Stimulated activated CD8-positive, alpha-beta memory T cell treated with anti-CD3 and anti-CD28 coated beads, Interleukin-4, amount 100 ng/mL, for 4 hours (primary cell): ENCODE measurements at places on chromosomes 7 and 10.

- no peak for DNase-seq
These were observed 12.7 kb downstream of the CUL1 start for GRCh38 chr7:148711191-148712102.

DNA sequence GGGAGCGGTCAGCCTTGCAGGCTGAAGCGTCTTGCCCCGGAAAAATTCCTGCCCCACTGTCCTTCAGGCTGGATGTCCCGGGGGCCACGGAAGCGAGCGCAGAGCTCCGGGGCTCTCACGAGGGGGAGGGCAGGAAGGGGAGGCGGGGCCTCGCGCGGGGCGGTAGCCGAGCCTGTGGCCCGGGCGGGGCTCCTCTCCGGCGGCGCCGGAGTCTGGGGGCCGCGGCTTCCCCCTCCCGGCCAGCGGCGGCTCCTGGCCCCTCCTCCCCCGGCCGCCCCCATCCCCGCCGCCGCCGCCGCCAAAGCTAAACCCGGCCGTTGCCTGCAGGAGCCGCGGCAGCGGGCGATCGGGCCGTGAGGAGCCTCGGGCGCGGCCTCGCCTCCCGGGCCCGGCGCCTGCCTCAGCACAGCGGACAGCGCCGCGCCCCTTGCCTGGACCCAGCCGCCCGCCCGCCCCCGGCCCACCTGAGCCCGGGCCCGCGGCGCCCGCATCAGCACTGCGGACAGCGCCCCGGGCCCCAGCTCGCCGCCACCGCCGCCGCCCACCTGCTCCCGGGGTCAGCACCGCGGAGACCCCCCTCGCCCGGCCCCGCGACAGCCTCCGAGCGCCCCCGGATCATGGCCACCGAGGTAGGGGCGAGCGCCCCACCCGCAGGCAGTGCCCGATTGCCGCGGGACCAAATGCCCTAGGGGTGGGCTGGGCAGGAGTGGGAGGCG lies at the start of gene GOLGA7B:
GOLGA7B (plus strand) TSS at position 157 of the 716 bp plus-strand sequence; CDS start at position 618, 461 bp downstream.
- DNase-seq = peak; percentile 26

DNA sequence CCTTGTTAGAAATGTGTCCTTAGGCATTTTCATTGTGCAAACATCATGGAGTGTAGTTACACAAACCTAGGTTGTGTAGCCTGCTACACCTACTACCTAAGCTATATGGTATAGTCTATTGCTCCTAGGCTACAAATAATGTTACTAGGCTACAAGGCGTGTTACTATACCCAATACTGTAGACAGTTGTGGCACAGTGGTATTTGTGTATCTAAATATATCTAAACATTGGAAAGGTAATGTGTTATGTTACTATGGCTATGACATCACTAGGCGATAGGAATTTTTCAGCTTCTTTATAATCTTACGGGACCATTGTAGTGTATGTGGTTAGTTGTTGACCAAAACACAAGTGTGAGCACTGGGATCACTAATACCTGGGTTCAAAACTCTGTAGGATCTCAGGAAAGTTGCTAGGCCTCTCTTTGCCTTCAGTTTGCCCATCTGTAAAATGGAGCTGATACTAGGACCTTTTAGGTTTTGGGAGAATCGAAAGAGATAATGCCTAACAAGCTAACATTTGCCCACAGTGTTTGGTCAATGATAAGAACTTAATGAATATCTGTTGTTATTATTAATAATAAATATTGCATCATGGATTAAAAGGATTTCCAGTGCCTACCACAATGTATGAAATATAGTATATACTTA lies 2.7 kb downstream of the BICC1 start:
- no peak for DNase-seq

- DNase-seq = no peak
These were observed 181.5 kb downstream of the LHFPL3 start for GRCh38 chr7:104509874-104510273.

DNA sequence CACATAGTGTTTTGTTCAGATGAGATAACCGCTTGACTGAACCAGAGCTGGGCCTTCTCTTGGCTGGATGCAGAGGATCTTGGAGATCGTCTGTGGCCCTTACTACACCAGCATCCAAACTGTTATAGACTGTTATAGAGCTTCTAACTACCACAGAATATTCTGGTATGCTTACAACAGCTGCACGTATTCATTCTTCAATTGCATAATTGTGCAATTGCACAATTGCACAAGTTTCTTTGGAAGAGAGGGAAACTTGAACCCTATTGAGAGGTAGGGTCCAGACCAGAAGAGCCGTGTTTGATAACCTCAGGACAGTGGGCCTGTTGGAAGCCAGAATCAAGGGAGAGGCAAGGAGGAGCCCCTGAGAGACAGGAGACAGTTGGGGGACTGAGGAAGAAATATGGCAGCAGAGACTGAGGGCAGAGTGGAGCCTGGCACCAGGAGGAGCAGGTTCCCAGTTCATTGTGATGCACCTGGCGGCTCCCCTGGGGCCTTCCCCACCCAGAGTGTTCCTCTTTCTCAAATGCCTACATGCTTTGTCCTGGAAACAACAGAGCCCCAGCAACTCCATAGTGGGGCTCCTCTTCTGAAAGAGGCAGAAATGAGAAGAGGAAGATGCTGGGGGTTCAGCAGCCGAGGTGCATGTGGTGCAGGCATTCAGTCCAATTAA lies 64.1 kb downstream of the PTPRZ1 start:
- DNase-seq = no peak

DNA sequence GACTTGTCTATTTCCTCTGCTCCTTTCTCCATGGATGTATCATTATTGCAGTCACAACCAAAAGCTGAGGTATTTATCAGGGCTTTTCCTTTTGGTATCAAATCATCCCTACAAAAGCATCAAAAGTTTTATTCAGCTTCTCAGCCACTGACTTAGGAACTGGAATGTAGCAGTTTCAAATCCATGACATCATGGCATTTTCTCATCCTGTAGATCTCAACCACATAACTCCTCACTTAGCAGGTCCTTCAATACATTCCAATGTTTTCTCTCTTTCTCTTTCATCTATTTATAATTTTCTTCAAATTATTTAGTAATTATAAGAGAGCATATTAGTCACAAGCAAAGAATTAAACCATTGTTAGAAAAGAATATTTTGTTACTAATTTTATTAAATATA lies 537.4 kb upstream of the SORCS1 start:
- DNase-seq = no peak

GRCh38 chr10:28600056-28600455 lies 67.1 kb downstream of the WAC start:
- no peak for DNase-seq

GRCh38 chr7:134432296-134433152 lies 26.4 kb downstream of the AKR1B1 start:
- peak; percentile 28 for DNase-seq

DNA sequence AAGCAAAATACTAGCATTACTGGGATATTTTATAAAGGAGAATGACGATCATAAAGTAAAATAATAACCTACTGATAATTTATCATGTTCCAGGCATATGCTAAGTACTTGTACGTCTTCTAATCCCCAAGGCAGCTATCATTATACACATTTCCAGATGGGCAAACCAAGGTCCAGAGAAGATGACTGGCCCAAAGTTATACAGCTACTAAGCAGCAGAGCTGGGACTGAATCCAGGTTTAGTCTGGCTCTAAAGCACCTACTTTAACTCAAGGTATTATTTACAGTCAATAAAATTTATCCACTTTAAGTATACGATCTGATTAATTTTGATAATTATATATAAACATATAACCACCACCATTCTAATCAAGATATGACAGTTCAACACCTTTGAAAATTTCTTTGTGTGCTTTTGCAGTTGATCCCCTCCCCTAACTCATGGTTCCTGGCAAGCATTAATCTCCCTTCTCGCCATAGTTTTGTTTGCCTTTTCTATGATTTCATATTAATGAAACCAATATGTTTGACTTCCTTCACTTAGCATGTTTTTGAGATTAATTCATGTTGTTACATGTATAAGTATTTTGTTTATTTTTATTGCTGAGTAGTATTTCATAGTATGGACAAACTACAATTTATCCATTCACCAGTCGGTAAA lies 126.7 kb downstream of the CPEB3 start:
- no peak for DNase-seq

GRCh38 chr7:23184709-23185359 lies 3.0 kb downstream of the NUP42 start:
- DNase-seq = no peak
